NB4 (cell line): ENCODE measurements at places on chromosomes 11 and 22.
A peak's percentile ranks its signal among the peaks of the same experiment; 100 is the strongest.

DNA sequence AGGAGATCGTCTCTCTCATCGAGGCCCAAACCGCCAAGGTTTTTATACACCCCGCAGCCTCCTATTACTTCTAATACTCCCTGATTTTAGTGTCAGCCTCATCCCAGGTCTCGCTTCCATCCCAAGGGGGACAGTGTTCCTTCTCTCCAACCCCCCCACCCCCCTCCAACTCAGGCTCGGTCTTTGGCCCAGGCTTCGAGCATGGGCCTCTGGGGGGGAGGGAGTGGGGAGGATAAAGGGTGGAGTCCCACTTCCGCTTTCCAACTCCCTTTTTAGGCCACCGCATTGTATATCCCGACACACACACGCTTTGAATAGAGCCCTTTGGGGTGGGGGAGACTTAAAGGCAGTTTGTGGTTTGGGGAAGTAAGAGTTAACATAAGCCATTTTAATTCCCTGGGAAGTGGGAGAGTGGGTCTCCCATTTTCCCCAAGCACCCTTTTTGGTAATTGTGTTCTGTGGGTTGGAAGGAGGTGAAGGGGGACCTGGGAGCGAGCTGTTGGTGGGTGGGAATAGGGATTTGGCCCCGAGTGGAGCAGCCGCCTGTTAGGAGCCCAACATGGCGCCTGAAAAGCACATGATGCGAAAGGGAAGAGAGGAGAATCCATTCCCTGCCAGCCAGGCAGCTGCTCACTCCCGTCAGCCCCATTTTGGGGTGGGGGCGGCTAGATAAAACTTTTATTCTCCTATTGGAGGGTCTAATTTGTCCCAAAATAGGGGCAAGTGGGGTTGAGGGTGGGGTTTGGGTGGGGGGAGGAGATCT, 844 bp downstream of the PCF11 start:
- peak; percentile 97 for DNase-seq

- no peak for DNase-seq
Observed at GRCh38 chr22:37326726-37327125, 44.4 kb downstream of the CYTH4 start.

GRCh38 chr11:95700471-95700817, 89.1 kb downstream of the FAM76B start:
- no peak for DNase-seq

DNA sequence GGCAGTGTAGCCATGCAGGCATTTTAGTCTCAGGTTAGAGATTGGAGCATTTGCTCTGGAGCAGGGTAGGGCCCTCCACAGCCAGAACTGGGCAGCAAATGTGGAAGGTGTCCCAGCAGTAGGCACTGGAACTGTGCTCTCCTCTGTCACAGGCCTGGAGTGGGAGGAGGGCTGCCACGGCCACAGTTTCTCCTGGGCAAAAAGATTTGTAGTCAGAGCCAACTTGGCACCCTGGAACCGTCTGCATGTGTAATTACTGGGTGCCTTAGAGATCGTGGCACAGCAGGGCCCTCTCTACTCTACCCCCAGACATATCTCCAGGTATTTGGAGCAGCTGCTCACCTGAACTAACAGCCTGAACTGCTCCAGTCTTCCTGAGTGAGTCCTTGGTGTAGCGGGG, 93.7 kb downstream of the ZC3H12C start:
- no peak for DNase-seq

DNA sequence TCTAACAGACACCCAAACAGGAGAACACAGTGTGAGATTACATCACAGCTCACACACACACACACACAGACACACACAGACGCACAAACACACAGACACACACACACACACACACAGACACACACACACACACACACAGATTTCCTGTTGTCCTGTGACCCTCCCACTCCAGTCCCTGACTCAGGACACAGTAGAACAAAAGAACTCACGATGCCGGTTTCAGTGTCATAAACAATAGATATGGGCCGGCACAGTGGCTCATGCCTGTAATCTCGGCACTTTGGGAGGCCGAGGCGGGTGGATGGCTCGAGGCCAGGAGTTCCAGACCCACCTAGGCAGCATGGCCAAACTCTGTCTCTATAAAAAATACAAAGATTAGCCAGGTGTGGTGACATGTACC, 13.8 kb upstream of the KAT5 start:
- DNase-seq, result no peak
